ENCODE measurements at places on chromosomes 3 and 15.

DNA sequence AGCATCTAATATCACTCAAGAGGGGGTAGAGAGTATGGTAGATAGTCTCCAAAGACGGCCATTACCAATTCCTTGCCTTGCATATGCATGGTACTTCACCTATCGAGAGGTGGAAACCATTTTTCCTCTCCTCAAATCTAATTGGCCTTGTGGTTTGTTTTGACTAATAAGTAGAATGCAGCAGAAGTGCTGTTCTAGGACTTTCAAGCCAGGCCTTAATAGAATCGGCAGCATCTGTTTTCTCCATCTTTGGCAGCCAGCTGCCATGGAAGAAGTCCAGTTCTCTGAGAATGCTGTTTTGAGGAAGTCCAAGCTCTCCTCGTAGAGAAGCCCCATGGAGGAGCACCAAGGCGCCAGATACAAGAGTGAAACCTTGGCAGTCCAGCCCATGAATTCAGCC, 59.1 kb upstream of the RASGRP1 start:
- DNase-seq, result no peak

- no peak for DNase-seq
Observed at GRCh38 chr3:185928496-185928895, 9.3 kb downstream of the TRA2B start.

GRCh38 chr3:156449710-156450574, 105.0 kb downstream of the SSR3 start:
- DNase-seq, result peak; percentile 35

DNA sequence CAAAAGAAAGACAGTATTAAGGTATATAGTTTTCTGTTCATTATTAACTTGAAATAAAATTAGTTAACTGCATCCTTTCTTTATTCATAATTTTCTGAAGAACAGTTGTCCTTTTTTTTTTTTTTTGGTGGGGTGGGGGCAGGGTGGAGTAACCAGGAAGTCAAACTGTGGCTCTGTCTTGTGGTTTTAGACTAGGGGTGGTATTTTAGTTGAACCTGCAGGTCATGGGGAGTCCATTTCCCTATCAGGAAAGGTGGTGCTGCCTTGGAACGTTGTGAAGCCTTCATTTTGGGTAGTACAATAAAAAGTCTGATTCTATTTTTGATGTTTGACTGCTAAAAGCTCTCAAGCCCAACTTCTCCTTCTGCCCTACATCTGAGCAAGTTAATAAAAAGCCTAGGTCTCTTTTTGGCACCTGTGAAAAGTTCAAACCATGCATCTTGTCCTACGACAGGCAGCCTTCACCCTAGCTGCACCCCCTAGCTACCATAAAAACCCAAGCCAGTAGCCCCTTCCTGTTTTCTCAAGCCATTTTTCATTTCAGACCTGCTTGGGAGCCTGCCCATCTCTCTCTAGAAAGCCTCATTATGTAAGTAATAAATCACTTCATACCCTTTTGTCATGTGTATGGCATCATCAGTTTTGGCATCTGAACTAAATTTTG, 31.2 kb upstream of the RIOX2 start:
- DNase-seq, result no peak

GRCh38 chr15:47870956-47871625, 153.8 kb downstream of the SEMA6D start:
- DNase-seq, result no peak

Data from SW 1271 (cell line).